DMS 273 treated with DMSO at 0.1 percent for 48 hours (cell line): ENCODE measurements at places on chromosomes 11 and 22.

- DNase-seq: no peak
Measured at GRCh38 chr11:103987629-103988594, 48.5 kb upstream of the DDI1 start.

DNA sequence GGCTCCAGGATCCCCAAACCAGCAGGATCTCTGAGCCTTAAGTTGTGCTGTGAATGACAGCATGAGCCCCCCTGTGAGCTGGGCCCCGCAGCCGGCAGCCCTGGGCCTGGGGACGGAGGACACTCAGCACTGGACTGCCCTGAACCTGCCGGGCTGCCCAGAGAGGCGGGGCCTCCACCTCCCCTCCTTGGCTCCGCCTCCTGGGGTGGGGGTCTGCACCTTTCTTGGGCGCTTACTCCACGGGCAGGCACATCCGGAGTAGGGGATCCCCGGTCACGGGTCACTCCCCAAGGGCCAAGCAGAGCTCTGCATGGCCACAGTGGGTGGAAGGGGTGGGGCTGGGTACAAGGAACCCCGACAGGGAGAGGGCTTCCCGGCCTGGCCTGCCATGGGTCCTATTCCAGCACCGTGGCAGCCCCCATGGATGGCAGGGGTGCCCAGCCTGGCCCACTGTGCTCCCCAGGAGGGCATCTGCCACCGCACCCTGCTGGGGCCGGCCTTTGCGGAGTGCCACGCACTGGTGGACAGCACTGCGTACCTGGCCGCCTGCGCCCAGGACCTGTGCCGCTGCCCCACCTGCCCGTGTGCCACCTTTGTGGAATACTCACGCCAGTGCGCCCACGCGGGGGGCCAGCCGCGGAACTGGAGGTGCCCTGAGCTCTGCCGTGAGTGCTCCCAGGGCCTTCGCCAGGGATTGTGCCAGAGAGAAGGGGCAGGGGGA, 5.4 kb downstream of the MUC5B start:
- DNase-seq: no peak

GRCh38 chr11:126186025-126186698, 25.3 kb downstream of the RPUSD4 start:
- no peak for DNase-seq

GRCh38 chr11:12403997-12404350, 26.6 kb downstream of the PARVA start:
- DNase-seq: no peak

GRCh38 chr22:32775957-32776356, 25.5 kb upstream of the TIMP3 start:
- no peak for DNase-seq

GRCh38 chr22:24901448-24901847, 45.0 kb downstream of the LHFPL7 start:
- DNase-seq: no peak
